NCI-H2171 treated with DMSO at 0.1 percent for 48 hours (cell line): ENCODE measurements at places on chromosomes 12 and 14.
A peak's percentile ranks its signal among the peaks of the same experiment; 100 is the strongest.

DNA sequence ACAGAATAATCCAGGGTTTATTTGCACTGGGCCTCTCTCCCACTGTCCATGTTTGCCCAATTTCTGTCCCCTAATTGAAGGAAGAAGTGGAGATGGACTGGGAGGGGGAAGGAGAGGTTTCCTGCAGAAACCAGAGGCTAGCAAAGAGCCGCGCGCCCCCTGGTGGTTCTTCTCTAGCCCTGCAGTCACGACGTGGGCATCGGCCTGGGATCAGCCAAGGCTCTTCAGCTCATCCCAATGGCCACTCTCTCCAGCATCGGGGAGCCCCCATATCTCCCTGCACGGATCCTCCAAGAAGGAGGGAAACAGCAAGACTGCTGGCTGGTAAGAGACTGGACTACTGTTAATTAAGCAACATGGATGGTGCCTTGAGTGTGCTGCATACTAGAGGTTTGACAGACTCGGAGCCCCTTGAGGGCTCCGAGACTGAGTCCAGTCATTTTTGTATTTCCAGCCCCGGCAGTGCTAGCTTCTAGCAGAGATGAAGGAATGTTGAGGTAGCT, 18.7 kb downstream of the ZBTB39 start:
- peak; percentile 73 for DNase-seq

GRCh38 chr14:21136024-21136423, 19.8 kb downstream of the OR5AU1 start:
- peak; percentile 67 for DNase-seq

GRCh38 chr12:103021538-103022218, 64.2 kb downstream of the ASCL1 start:
- no peak for DNase-seq

DNA sequence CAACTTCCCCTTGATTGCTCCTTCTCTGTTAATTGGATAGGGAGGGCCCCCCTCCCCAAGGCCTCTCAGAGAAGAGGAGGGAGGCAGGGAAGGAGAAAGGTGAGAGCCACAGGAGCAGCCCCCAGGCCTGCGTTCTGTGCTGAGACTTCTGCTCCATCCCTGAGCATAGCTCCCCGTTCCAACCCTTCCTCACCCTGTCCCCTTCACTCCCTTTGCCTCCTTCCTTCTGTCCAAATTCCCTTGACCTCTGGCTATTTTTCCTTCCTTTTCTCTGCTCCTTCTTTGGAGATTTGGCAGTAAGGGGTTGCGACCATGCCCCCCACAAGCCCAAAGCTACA, 788 bp upstream of the ASIC1 start:
- no peak for DNase-seq

DNA sequence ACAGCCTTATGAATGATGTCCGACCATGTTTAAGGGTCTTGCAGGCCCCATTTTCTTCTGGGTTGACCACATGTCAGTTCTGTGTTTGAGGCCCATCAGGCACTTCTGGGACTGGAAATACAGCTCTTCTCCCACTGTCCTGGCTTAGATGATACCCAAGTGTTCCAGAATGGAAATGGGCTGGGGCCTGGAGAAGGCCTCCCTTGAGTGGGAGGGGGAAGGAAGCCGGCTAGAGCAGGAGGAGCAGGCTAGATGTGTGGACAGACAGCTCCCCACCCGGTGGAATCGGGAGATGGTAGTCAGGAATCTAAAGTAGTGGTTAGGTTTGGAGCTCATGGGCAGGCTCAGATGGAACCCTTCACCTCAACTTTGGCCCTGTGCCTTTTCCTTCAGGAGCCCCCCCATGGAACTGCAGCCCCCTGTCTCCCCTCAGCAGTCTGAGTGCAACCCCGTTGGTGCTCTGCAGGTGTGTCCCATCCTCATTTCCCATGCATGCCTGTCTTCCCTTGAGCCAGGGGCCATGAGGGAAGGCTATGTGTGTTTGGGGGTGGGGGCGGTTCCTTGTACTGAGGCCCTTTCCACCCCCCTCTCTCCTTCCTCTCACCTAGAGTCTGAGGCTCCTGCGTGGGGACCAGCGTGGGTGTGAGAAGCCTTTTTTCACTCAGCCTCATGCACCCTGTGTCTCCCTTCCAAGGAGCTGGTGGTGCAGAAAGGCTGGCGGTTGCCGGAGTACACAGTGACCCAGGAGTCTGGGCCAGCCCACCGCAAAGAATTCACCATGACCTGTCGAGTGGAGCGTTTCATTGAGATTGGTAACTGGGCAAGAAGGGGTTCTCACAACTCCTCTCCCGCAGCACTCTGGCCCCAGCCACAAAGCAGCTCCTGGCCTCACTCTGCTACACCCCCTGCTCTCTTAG, 3.0 kb downstream of the NPFF start:
- DNase-seq: no peak

DNA sequence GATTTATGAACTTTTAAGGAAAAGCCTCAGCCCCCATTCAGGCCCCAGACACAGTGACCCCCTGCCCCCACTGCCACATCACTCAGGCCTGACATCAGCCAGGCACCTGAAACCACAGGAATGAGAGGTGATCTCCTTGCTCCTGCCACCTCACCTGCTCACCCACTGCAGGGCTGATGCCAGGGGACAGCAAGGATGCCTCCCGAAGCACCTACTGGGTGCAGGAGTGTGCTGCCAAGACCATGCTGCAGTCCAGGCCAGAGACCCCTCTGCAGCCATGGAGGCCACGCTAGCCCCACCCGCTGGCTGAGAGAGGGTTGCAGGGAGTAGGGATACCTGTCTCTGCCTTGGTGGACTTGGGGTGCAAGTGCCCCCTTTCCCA, 18.6 kb upstream of the KRT7 start:
- no peak for DNase-seq

- DNase-seq: no peak
Observed at GRCh38 chr14:49926803-49927202, 33.9 kb downstream of the ARF6 start.

- DNase-seq: no peak
Observed at GRCh38 chr12:93737457-93738198, 60.5 kb downstream of the CRADD start.

DNA sequence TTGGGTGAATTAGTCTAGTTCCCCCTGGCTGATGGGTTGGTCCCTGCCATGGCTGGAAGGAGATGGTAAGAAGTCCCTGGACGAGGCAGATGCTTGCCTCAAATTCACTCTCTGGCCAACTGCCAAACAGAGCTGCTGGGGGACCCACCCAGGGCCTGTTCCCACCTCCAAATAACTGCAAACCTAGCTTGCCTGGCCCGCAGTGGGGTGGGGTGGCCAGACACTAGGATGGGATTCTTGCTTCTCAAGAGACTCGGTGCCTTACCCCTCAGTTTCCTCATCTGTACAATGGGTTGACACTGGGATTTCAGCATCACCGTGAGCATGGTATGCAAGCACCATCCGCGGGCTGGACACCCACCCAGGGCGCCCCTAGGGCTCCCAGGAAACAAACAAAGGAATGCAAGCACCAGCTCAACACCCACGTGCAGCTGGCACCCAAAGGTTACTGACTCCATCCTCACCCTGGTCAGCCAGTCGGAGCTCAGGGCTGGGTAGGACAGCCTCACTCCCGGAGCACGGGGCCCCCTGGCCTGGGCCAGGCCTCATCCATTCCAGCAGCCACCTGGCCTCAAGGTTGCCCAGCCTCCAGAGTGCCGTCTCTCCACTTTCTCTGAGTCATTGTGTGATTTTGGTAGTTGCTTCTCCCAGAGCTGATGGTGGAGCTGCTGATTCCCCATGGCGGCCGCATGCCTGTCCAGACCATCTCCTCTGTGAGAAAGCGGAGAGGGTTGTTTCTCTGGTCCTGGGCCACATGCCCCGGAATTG, 205.2 kb upstream of the RTL1 start:
- no peak for DNase-seq

- DNase-seq: no peak
Observed at GRCh38 chr12:42291680-42292079, 34.2 kb downstream of the ZCRB1 start.

DNA sequence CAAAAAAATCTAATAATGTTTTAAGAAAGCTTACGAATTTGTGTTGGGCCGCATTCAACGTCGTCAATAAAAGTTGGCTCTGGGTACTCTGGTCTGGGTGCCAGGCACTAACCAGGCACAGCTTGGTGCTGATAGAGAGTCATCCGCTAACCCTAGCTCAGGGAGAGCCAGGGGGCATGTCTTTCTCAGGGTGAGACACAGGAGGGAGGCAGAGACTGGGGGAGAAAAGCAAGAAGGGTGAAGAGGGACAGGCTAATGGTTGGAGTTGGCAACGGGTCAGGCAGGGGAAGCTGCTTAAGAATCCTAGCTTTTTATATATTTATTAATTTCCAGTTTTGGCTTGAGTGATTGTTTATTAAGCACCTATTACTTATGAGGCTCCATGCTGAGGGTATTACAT, 105.0 kb downstream of the CMKLR1 start:
- DNase-seq: no peak

DNA sequence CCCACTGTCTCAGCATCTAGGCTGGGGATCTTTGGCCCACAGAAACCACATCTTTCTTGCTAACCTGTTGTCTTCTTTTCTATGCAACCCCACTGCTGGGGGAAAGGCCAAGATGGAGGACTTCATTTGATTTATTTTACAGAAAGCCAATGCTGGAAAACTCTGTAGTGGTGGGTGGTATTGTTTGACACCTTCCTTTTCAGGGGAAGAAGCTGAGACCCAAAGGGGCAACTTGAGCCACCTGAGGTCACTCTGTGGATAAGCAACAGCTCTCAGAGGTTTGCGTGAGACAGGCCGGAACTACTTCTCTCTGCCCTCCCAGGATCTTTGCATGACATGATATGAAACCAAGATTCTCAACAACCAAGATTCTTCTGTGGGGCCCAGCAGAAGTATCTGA, 645.2 kb downstream of the VRK1 start:
- DNase-seq: no peak

GRCh38 chr14:43792980-43793379, 714.1 kb downstream of the FSCB start:
- DNase-seq: no peak

DNA sequence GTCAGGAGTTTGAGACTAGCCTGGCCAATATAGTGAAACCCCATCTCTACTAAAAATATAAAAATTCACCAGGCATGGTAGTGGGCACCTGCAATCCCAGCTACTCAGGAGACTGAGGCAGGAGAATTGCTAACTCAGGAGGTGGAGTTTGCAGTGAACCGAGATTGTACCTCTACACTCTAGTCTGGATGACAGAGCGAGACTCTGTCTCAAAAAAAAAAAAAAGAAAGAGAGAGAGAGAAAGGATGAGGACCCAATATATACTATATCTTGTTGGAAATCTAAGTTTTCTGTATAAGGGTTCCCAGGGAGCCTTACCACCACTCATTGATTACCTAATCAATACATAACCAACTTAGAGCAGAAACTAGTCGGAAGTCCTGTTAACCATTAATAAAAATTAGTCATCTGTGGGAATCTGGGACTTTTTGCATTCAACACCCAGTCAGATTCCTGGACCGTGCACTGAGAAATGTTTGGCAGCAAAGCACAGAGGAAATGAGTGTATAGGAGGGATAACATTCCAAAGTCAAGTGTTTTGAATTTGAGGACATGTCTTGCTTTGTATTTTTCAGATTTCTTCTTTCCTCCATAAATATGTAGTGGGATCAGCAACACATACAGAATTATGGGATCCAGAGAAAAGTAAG, 44.8 kb upstream of the NR2C1 start:
- DNase-seq: no peak

- no peak for DNase-seq
Observed at GRCh38 chr14:37089410-37089809, 83.0 kb downstream of the SLC25A21 start.

DNA sequence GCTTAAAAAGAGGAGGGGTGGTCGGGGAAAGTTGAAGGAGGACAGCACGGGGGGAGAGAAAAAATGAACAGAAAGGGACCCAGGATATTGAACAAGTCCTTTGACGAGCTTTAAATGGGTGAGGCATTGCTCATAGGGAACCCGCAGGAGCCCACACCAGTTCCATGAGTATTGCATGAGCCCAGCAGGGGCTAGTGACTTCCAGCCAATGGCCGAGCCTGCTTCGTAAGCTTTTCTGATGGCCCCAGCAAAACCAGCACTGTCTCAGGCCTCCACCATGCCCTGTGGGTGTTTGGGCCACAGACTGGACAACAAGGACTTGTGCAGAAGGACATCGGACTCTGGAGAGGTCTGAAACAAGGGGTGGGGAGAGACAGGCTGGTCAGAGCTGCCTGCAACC, 109.5 kb downstream of the ZFP36L1 start:
- DNase-seq: no peak

- no peak for DNase-seq
Observed at GRCh38 chr12:58576081-58576480, 344.2 kb downstream of the LRIG3 start.
